ENCODE measurements at places on chromosomes 1 and 21. TPM values are rescaled to one million over a fixed set of nuclear protein-coding genes. Genes with fewer than 3 reads are reported as not detected.

GRCh38 chr1:108811611-108812010 is 45.3 kb downstream of the AKNAD1 start:
- DNase-seq = no peak

DNA sequence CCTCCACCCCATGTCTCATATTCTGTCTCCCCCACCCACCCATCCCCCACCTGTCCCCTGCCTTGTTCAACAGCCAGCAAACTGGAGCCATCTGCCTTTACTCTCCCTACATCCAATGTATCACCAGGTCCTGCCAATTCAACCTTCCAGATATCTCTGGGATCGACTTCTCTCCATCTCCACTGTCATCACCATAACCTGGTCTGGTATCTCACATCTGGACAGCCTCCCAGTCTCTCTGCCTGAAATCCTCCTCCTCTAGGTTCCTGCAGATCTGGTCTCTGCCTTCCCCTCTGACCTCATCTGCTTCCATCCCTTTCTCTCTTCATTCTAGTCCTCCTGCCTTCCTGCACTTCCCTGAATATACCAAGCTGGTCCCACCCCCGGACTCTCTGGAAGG is 22.2 kb upstream of the CDCA8 start:
- no peak for DNase-seq

DNA sequence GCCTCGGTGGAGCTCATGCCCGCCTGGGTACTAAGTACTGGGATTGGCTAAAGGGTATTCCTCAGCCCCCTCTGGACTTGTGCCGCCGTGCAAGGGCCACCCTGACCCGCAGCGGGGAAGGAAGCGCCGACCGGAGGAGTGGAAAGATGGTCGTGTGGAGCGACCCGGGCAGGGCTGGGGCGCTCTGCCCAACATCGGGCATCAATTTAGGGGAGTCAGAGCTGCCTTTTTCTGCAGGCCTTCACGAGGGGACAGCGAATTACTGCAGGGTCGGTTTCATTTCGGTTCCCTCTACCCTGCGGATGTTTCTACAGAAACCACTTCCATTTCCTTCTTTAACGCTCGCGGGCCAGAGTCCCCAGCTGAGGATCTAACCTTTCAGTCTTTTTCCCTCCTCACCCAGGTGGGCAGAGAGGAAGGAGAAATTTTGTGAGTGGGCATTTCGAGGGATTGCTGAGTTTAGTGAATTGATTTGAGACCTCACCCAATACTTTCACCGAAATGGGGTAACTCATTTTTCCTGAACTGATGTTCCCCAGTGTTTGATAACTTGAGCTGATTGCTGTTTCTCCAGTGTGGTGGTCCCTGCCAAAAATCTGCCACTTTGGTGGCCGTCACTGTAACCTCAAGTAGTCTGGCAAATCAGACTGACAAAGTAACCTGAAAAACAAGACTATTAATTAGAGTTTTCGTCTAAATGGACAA is 1.1 kb downstream of the TOR1AIP1 start:
- no peak for DNase-seq

LYPD8 gene
- total RNA-seq = not detected

DNA sequence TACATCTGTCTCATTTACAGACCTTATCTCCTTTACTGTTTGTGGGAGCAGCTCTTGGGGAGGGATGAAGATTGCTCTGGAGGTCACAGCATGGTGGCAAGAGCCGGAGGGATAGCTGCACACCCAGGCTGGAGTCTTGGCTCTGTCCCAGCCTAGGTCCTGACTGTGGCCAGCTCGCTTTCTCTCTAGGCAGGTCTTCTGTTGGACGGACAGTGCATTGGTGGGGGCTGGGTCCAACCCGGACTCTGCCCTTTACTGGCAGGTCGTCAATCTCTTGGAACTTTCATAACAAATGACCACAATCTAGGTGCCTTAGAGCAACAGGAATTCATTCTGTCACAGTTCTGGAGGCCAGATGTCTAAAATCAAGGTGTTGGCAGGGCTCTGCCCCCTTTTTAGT is 319.8 kb upstream of the C1orf174 start:
- no peak for DNase-seq

GRCh38 chr1:14613926-14614325 is 15.4 kb downstream of the KAZN start:
- no peak for DNase-seq
